Adipose tissue (tissue), 3 donors: ENCODE measurements at places on chromosomes 4 and X. TPM values are rescaled to one million over a fixed set of nuclear protein-coding genes. Genes with fewer than 3 reads are reported as not detected.

PGAM4 gene
- not detected for polyA plus RNA-seq

SHISA3 gene
- 12.8 TPM for polyA plus RNA-seq

PDGFRA gene
- polyA plus RNA-seq = 43.6 TPM

C1QTNF7 gene
- 0.22 TPM for polyA plus RNA-seq

UGT2B10 gene
- not detected for polyA plus RNA-seq

DNAAF6 gene
- polyA plus RNA-seq = not detected

GAGE2A gene
- polyA plus RNA-seq = not detected

EXOC1L gene
- 1.9 TPM for polyA plus RNA-seq

DKK2 gene
- 0.19 TPM for polyA plus RNA-seq

DIAPH2 gene
- 11.7 TPM for polyA plus RNA-seq

GASK1B gene
- 25.3 TPM for polyA plus RNA-seq

COQ2 gene
- 4.2 TPM for polyA plus RNA-seq

CD38 gene
- 4.7 TPM for polyA plus RNA-seq

AKAP4 gene
- not detected for polyA plus RNA-seq

FGFBP2 gene
- polyA plus RNA-seq = 0.20 TPM

NDP gene
- polyA plus RNA-seq = not detected

MORC4 gene
- polyA plus RNA-seq = 11.6 TPM

ZNF630 gene
- polyA plus RNA-seq = 1.2 TPM

DMP1 gene
- not detected for polyA plus RNA-seq

PRRG3 gene
- polyA plus RNA-seq = 0.07 TPM

SNX25 gene
- 5.5 TPM for polyA plus RNA-seq

SLC25A53 gene
- polyA plus RNA-seq = 6.8 TPM

CLDN34 gene
- polyA plus RNA-seq = not detected

NUP54 gene
- polyA plus RNA-seq = 20.7 TPM

RNF212 gene
- polyA plus RNA-seq = 17.4 TPM

CMC4 gene
- polyA plus RNA-seq = 21.5 TPM

TMSB15C gene
- polyA plus RNA-seq = 1.0 TPM

TLR7 gene
- polyA plus RNA-seq = 0.11 TPM

ABCG2 gene
- 0.22 TPM for polyA plus RNA-seq

NUDT6 gene
- 9.6 TPM for polyA plus RNA-seq

PSAPL1 gene
- 2.1 TPM for polyA plus RNA-seq

TCEANC gene
- 1.2 TPM for polyA plus RNA-seq

ARAF gene
- 34.3 TPM for polyA plus RNA-seq
